ENCODE measurements at places on chromosomes 6 and 20.

GRCh38 chr6:45498591-45498990 lies 120.9 kb upstream of the SUPT3H start:
- DNase-seq = no peak

DNA sequence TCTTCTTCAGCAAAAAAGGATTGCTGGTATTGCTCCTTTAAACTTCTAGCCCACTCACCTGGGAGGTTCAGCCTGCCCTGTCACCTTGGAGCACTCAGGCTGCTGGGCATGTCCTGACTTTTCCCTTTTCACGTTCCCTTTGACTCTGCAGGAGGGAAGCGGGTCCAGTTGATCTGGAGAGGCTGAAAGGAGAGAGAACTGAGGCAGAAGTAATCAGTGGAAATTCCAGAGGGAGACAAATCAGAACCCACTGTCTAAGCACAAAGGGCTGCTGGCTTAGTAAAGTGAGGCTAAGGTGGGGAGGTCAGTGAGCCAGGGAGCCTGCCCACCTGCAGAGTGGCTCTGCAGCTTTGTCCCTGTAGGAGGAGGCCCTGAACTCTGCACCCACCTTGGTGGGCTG lies 9.7 kb upstream of the SYNDIG1 start:
- no peak for DNase-seq

DNA sequence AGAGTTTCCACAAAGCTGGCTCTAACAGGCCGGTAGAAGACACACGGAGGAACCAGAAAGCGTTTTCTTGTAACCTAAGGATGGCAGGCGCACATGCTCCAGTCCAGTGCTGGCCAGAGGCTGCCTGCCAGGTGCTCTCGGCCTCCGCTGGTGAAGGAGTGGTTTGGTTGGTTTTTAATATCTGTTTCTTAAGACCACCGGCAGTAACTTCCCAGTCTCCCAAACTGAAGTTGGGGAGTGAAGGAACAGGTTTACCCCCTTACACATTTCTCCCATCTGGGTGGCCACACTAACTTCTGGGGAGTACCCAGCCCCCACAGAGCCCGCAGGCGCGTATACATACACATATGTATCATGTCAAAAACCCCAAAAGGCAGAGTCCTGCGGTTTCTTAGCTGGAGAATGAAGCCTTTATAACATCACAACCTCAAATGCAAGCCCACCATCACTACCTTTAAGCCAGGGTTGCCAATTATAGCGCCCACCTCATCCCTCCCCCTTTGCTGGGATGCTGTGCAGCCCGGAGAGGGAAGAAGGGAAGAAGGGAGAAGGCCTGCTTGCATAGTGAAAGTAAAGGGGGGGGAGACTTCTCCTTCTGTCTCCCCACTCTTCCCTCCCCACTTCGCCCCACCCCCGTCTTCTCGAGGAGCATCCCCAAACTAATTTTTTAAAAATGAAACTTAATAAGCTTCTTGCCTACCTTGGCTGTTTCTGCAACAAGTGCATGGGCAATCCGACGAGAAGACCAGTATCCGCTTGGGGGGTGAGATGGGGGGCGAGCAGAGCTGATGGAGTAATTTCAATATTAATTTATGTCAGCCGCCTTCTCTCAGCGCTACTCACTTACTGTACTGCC lies 1.0 kb downstream of the TRERF1 start:
- DNase-seq = no peak

DNA sequence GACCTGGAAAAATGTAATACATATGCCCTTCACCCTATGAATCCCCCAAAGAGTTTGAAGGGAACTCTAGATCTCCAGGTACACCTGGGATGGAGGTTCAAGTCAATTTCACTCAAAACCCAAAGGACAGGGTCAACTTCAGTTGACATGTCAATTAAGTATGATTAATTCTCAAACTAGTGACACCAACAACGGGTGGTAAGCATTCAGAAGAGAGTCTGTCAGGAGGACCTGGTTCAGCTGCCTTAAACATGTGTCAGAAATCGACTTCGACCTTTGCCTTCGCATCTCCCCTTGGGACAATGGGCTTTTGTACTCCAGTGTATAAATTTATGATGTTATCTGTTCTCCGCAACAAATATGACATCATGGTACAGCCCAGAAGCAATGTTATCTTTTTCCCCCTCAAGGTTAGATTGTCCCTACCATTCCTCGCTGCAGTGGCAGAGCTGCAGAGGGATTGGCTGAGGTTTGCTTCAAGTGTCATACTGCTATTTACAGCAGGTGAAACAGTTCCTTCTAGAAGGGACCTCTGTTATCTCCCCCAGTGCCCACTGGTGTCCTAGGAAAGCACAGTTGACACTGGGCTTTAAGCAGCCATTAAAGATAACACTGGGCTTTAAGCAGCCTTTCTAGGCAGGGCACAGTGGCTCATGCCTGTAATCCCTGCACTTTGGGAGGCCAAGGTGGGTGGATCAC lies 94.7 kb upstream of the SNX9 start:
- DNase-seq = no peak

GRCh38 chr6:156984178-156984738 lies 207.1 kb downstream of the ARID1B start:
- DNase-seq = no peak

- no peak for DNase-seq
Observed at GRCh38 chr6:90078513-90079289, 184.4 kb downstream of the GJA10 start.

GRCh38 chr6:117380298-117380697 lies 45.4 kb downstream of the ROS1 start:
- no peak for DNase-seq

DNA sequence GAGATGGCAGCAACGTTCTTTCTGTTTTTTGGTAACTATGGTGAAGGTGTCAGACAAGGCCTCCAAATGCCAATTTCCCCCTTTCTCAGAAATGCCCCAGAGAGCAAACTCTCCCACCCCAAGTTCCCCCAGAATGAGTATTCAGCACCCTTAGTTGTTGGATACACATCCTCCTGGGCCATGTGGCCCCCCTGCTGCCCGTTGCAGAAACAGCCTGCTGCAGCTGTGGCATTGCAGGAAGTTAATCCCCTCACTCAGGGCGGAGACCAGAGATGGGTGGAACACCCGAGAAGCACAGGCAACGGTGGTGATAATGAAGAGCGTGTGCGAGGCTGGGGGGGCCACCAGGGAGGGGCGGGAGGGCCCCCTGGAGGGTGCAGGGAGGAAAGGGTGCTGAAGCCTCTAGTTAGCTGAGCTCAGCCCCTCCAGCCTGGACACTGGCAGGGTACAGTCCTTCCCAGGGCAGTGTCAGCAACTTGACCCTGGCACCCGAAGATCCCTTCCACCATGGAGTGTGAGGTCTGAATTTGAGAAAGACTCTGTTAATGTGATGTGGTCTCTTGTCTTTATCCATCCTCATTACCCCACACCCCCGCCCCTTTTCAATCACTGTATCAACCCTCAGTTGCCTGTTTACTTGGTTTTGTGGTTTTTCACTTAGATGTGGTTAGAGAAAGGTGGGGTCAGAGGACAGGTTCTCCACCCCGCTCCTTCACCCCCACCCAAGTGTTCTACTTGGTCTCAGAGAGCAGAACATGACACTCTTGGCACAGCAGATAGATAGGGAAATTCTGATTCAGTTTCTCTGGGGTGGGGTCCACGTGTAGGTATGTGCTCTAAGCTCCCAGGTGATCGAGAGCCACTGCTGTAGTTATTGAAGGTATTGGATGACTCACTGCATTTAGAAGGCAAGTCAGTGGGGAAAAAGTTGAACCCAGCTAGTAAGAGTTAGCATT lies 208.8 kb upstream of the SUPT3H start:
- DNase-seq = no peak

DNA sequence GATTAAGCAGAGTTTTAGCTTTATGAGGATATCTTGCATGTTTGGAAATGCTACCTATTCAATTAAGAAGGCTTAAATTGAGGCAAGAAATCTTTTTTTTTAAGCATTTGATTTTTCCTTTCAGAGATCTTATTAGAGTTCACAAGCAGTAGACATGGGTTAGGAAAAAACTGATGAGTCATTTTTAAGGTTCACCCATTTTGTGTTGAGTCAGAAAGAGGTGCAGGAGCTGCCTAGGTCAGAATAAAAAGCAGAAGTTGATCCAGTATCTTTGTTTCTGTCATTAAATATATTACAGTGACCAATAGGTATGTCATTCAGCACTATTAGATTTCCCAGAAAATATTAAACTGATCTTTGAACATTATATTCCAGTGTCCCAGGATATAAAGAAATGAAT lies 306.8 kb downstream of the LMBRD1 start:
- DNase-seq = no peak

- DNase-seq = no peak
Observed at GRCh38 chr6:4280031-4280430, 144.7 kb upstream of the ECI2 start.

Measured in left renal pelvis (tissue), 4 donors.